ENCODE measurements at places on chromosomes 12 and 14.
A peak's percentile ranks its signal among the peaks of the same experiment; 100 is the strongest.

GRCh38 chr14:103273145-103273744, 60.8 kb upstream of the EIF5 start:
- DNase-seq = no peak

DNA sequence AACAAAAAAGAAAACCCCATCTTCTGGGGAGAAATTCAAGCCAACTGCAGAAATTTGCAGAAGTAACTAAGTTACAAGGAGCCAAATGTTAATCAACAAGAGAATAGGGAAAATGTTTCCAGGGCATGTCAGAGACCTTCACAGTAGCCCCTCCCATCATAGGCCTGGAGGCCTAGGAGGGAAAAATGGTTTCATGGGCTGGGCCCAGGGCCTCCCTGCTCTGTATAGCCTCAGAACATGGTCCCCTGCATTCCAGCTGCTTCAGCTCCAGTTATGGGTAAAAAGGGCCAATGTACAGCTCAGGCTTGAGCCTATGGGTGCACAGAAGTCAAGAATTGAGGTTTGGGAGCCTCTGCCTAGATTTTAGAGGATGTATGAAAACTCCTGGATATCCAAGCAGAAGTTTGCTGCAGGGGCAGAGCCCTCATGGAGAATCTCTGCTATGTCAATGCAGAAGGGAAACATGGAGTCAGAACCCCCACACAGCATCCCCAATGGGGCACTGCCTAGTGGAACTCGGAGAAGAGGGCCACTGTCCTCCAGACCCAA, 260.9 kb downstream of the DUSP6 start:
- DNase-seq = no peak

DNA sequence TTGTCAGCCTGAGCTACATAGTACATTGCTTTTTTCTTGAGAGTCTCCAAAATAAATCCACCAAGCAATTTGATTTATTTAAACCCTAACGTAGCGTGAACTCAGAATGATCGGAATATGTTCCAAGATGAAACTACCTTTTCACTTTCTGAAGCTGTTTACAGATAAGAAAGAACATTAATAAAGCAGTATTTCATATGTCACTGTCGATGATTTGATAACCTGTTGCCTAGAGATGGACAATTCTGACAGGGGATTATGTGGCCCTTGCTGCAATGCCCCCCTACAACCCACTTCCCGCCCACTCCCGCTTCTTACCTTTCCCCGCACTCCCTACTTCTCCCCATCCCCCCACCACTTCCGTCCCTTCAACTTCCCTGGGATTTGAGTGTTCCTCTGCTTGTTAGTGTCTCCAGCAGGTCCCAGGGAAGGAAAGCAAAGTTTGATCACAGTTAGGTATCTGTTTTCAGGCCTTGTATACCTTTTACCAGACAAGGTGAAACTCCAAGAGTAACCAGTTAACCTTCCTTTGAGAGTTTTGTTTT, 229.2 kb upstream of the HMGA2 start:
- no peak for DNase-seq

GRCh38 chr14:45290547-45290946, 37.5 kb upstream of the MIS18BP1 start:
- DNase-seq = no peak

- no peak for DNase-seq
Measured at GRCh38 chr12:13591488-13591887, 389.9 kb downstream of the GRIN2B start.

- no peak for DNase-seq
Measured at GRCh38 chr14:96949594-96949993, 152.4 kb downstream of the VRK1 start.

GRCh38 chr12:12441843-12442461, 85.1 kb downstream of the BORCS5 start:
- DNase-seq = peak; percentile 38

- DNase-seq = no peak
Measured at GRCh38 chr12:121089813-121090430, 42.8 kb upstream of the P2RX7 start.

- no peak for DNase-seq
Measured at GRCh38 chr12:131418121-131418520, 292.8 kb upstream of the SFSWAP start.

DNA sequence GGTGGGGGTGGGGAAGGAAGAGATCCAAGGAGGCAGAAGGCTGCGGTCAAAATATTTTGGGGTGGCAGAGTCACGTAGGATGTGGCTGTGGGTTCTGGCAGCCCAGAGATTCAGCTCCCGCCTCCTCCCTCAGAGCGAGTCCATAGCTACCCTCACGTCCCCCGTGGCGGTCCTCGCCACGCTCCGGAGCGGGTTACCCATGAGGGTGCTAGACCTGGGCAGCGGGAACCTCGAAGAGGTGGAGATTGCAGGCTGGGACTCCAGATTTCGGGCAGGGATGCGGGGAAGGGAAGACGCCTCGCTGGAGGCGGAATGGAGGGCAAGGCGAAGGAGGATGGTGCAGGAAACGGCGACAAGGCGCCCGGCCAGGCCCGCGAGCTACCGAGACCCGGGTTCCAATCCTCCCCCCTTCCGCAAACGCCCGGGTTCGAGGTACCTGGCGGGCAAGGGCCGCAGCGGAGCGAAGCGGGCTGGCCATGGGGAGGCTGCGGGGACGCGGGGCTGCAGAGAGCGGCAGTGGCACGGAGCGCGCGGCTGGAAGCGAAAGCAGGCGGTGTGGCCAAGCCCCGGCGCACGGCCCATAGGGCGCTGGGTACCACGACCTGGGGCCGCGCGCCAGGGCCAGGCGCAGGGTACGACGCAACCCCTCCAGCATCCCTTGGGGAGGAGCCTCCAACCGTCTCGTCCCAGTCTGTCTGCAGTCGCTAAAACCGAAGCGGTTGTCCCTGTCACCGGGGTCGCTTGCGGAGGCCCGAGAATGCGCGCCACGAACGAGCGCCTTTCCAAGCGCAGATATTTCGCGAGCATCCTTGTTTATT, 46.2 kb downstream of the BCAT1 start:
- no peak for DNase-seq

GRCh38 chr12:66066137-66066928, 64.2 kb downstream of the LLPH start:
- no peak for DNase-seq

GRCh38 chr14:22178333-22178839, 410.6 kb downstream of the DAD1 start:
- no peak for DNase-seq

- DNase-seq = no peak
Measured at GRCh38 chr14:68084256-68084655, 264.7 kb downstream of the RAD51B start.

DNA sequence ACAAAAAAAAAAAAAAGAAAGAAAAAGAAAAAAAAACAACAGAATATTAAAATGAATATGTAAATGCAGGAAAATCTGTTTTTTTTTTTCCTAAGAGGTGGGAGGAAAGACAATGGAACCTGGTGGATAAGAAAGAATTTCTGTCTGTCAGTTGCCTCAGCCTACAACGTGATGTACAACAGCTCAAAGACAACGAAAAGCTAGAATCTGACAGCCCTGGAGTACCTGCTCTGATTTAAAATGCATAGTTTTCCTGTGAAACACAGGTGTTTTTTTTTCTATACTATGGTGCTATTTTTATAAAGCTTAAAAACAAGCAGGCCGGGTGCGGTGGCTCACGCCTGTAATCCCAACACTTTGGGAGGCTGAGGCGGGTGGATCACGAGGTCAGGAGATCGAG, 30.0 kb upstream of the ULK1 start:
- DNase-seq = no peak

DNA sequence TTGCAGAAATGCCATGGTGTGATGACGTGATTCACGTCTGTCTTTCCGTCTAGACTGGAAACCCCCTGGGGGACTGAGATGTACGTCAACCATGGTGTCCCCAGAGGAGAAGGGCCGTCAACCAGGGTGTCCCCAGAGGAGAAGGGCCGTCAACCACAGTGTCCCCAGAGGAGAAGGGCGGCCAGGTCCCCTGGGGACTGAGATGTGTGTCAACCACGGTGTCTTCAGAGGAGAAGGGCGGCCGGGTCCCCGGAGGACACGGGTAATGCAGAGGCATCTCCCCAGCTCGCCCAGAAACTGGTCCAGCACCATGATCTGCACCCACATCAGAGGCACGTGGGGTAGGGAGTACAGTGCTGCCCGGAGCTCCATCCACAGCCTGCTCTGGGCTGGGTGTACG, 30.6 kb upstream of the GALNT9 start:
- DNase-seq = no peak

DNA sequence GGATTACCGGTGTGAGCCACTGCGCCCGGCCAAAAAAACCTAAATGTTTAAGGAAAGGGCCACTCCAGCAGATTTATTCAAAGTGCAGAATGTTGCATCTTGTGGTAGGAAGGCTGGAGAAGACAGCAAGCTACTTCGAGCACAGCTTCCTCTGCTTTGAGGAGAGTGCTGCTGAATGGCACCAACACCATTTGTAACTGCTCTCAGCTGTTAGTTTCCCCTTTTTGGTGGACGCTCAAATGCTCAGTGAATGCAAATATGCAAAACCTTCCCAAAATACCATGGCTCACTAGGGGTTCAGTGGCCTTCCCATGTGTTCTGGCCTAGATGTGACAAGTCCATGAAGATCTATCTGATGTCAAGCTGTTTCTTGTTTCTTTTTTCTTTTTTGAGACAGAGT, 2.9 kb upstream of the TDRD9 start:
- DNase-seq = no peak

- DNase-seq = no peak
Measured at GRCh38 chr14:78863143-78863542, 693.0 kb downstream of the NRXN3 start.

GRCh38 chr12:82955043-82955442, 268.3 kb downstream of the TMTC2 start:
- no peak for DNase-seq

GRCh38 chr12:50933459-50934124, 18.8 kb upstream of the HIGD1C start:
- DNase-seq = no peak

DNA sequence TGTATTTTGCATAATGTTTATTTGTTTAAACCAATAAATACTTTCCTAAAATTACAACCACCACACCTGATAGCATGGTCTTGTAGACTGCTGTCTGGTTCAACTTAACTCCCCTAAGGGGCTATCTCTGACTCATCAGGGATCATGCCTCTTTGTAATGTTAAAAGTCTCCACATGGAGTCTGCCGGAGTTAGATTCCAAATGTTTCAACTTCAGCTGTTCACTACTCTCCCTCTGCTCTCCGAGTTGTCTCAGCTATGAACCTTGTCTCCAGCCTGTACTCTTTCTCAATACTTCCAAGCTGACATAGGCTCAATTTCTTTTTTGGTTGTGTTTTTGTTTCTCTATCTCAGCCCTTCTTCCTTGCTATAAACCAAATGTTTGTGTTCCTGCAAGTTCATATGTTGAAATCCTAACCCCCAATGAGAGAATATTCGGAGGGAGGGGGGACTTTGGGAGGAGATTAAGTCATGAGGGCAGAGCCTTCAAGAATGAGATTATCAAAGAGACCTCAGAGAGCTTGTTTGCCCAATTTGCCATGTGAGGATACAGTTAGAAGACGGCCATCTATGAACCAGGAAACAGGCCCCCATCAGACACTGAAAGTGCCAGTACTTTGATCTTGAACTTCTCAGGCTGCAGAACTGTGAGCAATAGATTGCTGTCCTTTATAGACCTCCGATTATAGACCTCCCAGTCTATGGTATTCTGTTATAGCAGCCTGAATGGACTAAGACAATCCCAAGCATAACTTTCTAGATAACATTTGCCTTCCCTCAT, 858.2 kb downstream of the VRK1 start:
- no peak for DNase-seq

GRCh38 chr12:53333845-53334244, 2.3 kb downstream of the SP7 start:
- no peak for DNase-seq

GRCh38 chr12:3752741-3753486, at the start of gene CRACR2A:
Gene CRACR2A (minus strand): TSS chr12:3753109. CDS start chr12:3696999, 56,110 bp downstream.
- DNase-seq = peak; percentile 78

DNA sequence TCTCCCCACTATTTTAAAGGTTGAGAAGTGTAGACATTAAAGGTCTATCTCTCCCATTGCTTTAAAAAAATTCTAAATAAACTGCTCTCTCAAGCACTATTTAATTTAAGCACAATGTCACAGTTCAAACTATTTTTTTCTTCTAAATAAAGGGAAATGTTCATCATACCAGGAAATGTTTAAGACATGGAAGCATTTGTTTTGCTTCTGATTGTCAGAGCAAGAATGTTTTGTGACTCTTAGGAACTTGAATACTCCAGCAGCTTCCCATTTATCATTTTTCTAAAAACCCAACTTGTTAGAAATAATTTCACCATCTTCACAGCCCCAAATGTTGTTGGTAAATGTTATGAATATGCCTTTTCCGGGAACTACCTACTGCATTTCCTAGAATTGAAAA, 121.8 kb upstream of the NTF3 start:
- DNase-seq = no peak

DNA sequence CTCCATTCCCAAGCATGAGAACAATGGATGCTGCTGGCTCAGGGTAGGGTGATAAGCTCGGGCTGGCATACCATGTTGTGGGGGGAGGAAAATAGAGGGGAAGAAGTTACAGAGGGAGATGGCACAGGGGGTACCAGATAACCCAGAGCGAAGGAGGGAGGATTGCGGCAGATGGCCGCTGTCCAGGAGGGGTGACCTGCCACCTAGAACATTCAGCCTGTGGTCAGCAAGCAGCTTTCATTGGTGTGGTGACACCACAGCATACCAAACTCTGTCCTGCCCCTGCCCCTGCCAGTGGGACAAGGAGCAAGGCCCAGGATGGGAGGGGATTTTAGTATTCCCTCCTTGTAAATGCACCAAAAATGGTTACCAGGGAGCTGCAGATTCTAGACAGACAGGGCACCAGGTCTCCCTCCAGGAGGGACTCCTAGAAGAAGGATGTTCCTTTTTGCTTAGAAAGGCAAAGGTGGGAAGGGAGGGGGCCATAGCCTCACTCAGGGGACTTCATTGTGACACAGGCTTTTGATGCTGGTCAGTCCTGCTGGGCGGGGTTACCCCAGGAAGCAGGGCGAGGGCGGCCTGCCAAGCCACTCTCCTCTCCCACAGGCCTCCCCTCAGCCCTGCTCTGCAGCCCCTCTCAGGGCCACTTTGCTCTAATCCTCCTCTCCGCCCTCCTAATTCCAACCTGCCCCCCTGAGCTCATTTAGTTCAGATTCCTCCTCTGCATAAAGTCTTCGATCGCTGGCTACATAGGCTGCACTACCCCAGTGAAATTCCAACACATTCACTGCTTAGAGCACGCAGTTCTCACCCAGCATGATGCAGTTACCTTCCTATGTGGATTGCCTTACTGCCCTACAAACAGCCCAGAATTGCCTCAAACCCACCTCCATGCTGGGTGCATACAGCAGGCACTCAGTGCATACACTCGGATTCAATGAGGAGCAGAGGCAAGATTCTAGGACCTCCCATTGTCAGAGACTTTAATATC, 36.0 kb upstream of the PLEKHG6 start:
- no peak for DNase-seq

DNA sequence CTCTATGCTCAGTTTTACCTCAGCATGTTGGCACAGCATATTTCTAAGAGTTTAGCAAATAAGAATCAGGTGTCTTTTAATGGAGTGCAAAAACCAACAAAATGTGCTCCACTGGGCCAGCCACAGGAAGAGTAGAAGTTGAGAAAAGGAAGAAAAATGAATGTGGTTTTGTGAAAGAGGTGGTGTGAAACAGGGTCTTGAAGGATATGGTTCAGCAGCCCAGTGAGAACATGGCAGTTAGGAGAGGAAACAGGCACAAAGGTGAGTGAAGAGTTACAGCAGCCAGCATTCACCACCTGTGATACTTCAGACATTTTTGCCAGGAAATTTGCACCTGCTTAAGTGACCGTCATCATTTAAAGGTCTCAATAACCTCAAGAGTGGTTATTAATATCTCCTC, 2.4 kb downstream of the STAB2 start:
- no peak for DNase-seq

Data from activated effector memory CD4-positive, alpha-beta T cell treated with Interleukin-2 at 50 U/mL for 16 hours (primary cell).